Uterus (tissue), 4 donors: ENCODE measurements at places on chromosomes 1 and 21. TPM values are rescaled to one million over a fixed set of nuclear protein-coding genes. Genes with fewer than 3 reads are reported as not detected.
A peak's percentile ranks its signal among the peaks of the same experiment; 100 is the strongest.

Gene FCRL3
- 0.21 TPM for total RNA-seq

Gene FMO3
- total RNA-seq, result 0.51 TPM

Gene CELA2A
- total RNA-seq, result not detected

Gene BACE2
- 67.0 TPM for total RNA-seq

Gene IPP
- total RNA-seq, result 20.8 TPM

Gene CFAP126
- total RNA-seq, result not detected

Gene CD52
- not detected for total RNA-seq

Gene ANGPTL1
- 150 TPM for total RNA-seq

Gene CLCNKB
- total RNA-seq, result 1.2 TPM

DNA sequence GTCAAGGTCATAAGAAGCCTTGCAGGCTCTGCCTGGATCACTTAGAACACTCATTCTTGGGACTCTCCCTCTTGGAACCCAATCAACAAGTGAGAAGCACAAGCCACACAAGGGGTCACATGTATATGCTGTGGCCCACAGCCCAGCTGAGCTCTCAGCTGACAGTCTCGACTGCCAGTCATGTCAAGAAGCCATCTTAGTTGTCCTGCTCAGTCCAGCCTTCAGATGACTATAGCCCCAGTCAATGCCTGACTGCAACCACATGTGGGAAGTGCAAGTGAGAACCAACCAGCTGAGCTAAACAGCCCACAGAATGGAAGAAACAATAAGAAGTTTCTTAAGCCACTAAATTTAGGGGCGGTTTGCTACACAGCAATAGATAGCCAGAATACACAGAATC lies 356.0 kb downstream of the KCNH1 start:
- H3K4me1 ChIP-seq, result no peaks in the 10 kb centered on the region
- no peak overlapping the region for H3K4me3 ChIP-seq
- H3K27me3 ChIP-seq, result no peaks in the 10 kb centered on the region
- H3K27ac ChIP-seq, result no peak overlapping the region

DNA sequence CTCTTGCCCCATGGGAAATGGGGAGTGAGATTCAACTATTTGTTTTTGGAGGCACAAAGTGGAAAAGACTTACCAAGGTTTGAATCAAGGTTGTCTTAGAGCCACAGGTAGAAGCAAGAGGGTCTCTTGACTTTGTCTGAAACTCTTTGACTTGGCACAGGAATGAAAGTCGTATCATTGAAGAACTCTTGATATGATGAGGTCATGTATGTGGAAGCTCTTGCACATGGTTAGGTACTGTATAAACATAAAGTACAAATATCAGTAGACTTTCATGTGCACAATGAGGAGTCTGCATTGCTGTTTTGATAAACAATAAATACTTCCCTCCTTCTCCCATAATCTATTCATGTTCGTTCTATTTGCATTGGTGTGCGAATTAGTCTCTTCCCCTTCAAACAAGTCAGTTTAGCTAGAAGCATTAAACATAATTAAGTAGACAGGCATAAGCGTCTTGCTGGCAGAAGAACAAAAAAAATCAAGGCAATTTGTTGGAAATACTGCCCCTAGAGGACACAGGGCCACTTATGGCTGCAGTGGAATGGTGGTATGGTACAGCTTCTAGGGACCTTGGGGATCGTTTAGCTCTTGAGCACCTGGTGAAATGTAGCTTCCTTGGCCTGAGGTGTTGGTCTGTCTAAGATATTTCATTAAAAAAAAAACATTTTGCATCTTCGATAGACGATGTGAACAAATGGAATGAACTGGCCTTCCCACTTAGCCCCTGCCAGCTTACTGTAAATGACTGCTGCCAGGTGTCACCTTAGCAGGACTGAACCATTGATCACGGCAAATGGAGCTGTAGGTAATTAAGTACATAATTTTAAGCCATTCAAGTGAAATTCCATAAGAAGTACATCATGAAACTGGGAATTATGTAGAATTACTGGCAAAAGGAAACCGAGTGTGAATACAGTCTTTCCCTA lies 218.0 kb upstream of the GALNT2 start:
- no peaks in the 10 kb centered on the region for H3K4me1 ChIP-seq
- no peaks in the 10 kb centered on the region for H3K36me3 ChIP-seq
- no peak overlapping the region for H3K4me3 ChIP-seq
- H3K27me3 ChIP-seq, result no peaks in the 10 kb centered on the region
- DNase-seq, result no peak

DNA sequence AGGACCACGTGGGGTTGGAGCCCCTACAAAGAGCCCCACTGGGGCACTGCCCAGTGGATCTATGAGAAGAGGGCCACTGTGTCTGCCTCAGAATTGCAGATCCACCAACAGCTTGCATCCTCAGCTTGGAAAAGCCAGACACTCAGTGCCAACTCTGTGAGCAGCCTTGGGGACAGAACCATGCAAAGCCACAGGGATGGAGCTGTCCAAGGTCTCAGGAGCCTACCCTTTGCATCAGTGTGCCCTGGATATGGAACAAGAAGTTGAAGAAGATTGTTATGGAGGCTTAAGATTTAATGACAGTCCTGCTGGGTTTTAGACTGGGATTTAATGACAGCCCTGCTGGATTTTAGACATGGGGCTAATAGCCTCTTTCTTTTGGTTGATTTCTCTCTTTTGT lies 1670.9 kb downstream of the PLA2G4A start:
- H3K27me3 ChIP-seq, result no peaks in the 10 kb centered on the region
- H3K4me3 ChIP-seq, result no peak overlapping the region
- no peak overlapping the region for H3K27ac ChIP-seq
- H3K36me3 ChIP-seq, result no peaks in the 10 kb centered on the region
- no peak for DNase-seq

GRCh38 chr1:94038511-94038910 lies 82.4 kb downstream of the ABCA4 start:
- peak; percentile 40 for DNase-seq
- no peaks in the 10 kb centered on the region for H3K27me3 ChIP-seq
- no peak overlapping the region for H3K4me3 ChIP-seq
- H3K4me1 ChIP-seq, result no peaks in the 10 kb centered on the region

GRCh38 chr1:94384485-94385265 lies 33.5 kb upstream of the ABCD3 start:
- H3K4me1 ChIP-seq, result no peaks in the 10 kb centered on the region
- no peaks in the 10 kb centered on the region for H3K36me3 ChIP-seq
- no peak for DNase-seq
- no peak overlapping the region for H3K27ac ChIP-seq
- H3K27me3 ChIP-seq, result no peaks in the 10 kb centered on the region

DNA sequence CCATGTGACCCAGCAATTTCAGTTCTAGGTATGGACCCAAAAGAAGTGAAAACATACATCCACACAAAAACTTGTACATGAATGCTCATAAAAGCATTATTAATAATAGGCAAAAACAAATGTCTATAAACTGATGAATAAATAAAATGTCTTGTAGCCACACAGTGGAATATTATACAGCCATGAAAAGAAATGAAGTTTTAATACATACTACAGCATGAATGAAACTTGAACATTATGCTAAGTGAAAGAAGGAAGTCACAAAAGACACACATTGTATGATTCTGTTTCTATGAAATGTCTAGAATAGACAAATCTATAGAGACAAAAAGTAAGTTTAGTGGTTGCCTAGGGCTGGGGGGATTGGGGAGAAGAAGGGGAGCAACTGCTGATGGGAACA lies 130.2 kb downstream of the CDC7 start:
- no peaks in the 10 kb centered on the region for H3K27me3 ChIP-seq
- H3K27ac ChIP-seq, result no peak overlapping the region
- H3K36me3 ChIP-seq, result no peaks in the 10 kb centered on the region
- no peaks in the 10 kb centered on the region for H3K4me1 ChIP-seq
- no peak for DNase-seq
- H3K4me3 ChIP-seq, result no peak overlapping the region

DNA sequence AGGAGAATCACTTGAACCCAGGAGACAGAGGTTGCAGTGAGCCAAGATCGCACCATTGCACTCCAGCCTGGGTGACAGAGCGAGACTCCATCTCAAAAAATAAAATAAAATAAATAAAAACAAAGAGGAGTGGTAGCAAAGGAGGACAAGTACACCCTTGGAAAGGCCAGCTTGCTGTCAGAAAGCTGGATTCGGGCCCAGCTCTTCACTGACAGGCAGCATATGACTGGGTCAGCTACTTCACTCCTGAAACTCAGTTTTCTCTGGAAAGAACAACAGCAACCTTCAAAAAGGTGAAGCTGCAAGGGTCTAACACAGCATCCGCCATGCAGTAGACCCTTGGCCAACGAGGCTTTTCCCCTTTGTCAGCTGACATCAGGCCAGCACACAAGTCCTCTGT lies 156.0 kb upstream of the TIAM1 start:
- no peaks in the 10 kb centered on the region for H3K4me1 ChIP-seq
- no peaks in the 10 kb centered on the region for H3K36me3 ChIP-seq
- no peak overlapping the region for H3K27ac ChIP-seq

- H3K4me1 ChIP-seq, result no peaks in the 10 kb centered on the region
- no peaks in the 10 kb centered on the region for H3K27me3 ChIP-seq
- no peaks in the 10 kb centered on the region for H3K36me3 ChIP-seq
- no peak overlapping the region for H3K27ac ChIP-seq
- DNase-seq, result no peak
These were observed 50.0 kb downstream of the TSEN15 start for GRCh38 chr1:184101571-184101970.

- no peak for DNase-seq
- H3K4me1 ChIP-seq, result no peaks in the 10 kb centered on the region
- H3K4me3 ChIP-seq, result no peak overlapping the region
- H3K27ac ChIP-seq, result no peak overlapping the region
- no peaks in the 10 kb centered on the region for H3K27me3 ChIP-seq
These were observed 72.6 kb upstream of the AJAP1 start for GRCh38 chr1:4581807-4582206.

GRCh38 chr1:231040800-231041718 lies 1.0 kb upstream of the FAM89A start:
- no peaks in the 10 kb centered on the region for H3K36me3 ChIP-seq
- H3K27ac ChIP-seq, result peak overlapping the region; percentile 77
- peak overlapping the region; percentile 76 for H3K4me3 ChIP-seq

DNA sequence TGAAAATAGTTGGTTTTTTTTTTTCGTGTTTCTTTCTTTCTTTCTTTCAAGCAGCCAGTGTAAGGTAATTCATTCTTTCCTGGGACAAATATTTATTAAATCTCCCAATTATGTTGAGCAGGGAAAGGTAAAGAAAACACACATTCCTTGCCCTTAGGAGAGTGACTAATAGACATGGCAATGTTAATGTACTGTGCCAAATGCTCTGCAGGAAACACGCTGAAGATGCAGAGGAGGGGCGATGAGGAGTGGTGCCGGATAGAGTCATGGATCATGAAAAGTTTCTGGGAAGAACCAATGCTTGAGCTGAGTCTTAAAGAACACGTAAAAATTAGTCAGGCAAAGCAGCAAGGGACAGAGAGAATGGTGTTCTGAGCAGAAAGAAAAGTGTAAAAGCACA lies 199.2 kb downstream of the DNM3 start:
- no peak for DNase-seq
- H3K4me1 ChIP-seq, result no peaks in the 10 kb centered on the region
- H3K36me3 ChIP-seq, result no peaks in the 10 kb centered on the region

GRCh38 chr1:50538476-50538875 lies 115.2 kb upstream of the DMRTA2 start:
- H3K27ac ChIP-seq, result no peak overlapping the region
- no peaks in the 10 kb centered on the region for H3K36me3 ChIP-seq
- H3K27me3 ChIP-seq, result no peaks in the 10 kb centered on the region
- no peak overlapping the region for H3K4me3 ChIP-seq
- DNase-seq, result no peak

GRCh38 chr1:212457740-212458338 lies 25.1 kb downstream of the NENF start:
- H3K27ac ChIP-seq, result no peak overlapping the region
- no peaks in the 10 kb centered on the region for H3K4me1 ChIP-seq
- no peak overlapping the region for H3K4me3 ChIP-seq
- no peaks in the 10 kb centered on the region for H3K36me3 ChIP-seq
- DNase-seq, result no peak

GRCh38 chr1:243628476-243628907 lies 221.6 kb downstream of the AKT3 start:
- H3K27ac ChIP-seq, result no peak overlapping the region
- no peaks in the 10 kb centered on the region for H3K4me1 ChIP-seq
- no peak for DNase-seq
- no peaks in the 10 kb centered on the region for H3K36me3 ChIP-seq

- H3K27me3 ChIP-seq, result no peaks in the 10 kb centered on the region
- peaks cover 8% of the 10 kb centered on the region for H3K4me1 ChIP-seq
- no peak overlapping the region for H3K4me3 ChIP-seq
- H3K36me3 ChIP-seq, result no peaks in the 10 kb centered on the region
These were observed 90.0 kb upstream of the COL6A1 start for GRCh38 chr21:45891388-45892155.
